Thoracic aorta (tissue), 2 donors: ENCODE measurements at places on chromosomes 13 and 19.
A peak's percentile ranks its signal among the peaks of the same experiment; 100 is the strongest.

- DNase-seq, result no peak
These were observed 797.7 kb upstream of the ARGLU1 start for GRCh38 chr13:107365466-107366215.

GRCh38 chr19:3057275-3057714 is 5.0 kb downstream of the TLE5 start:
- DNase-seq, result peak; percentile 51

GRCh38 chr13:27794921-27795717 is 2.8 kb downstream of the GSX1 start:
- no peak for DNase-seq

DNA sequence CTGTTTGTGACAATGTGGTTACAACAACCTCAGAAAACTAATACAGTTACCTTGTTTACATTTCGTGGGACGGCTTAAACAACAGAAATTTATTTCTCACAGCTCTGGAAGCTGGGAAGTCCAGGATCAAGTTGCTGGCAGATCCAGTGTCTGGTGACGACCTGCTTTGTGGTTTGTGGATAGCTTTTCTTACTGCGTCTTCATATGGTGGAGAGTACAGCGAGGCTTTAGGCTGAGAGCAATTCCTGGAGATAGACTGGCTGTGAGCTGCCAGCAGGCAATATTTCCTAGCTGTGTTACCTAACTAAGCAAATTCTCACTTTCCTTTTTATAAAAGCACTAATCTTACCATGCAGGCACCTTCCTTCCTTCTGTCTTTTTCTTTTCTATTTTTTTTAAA is 1203.5 kb upstream of the PRR20A start:
- DNase-seq, result no peak

DNA sequence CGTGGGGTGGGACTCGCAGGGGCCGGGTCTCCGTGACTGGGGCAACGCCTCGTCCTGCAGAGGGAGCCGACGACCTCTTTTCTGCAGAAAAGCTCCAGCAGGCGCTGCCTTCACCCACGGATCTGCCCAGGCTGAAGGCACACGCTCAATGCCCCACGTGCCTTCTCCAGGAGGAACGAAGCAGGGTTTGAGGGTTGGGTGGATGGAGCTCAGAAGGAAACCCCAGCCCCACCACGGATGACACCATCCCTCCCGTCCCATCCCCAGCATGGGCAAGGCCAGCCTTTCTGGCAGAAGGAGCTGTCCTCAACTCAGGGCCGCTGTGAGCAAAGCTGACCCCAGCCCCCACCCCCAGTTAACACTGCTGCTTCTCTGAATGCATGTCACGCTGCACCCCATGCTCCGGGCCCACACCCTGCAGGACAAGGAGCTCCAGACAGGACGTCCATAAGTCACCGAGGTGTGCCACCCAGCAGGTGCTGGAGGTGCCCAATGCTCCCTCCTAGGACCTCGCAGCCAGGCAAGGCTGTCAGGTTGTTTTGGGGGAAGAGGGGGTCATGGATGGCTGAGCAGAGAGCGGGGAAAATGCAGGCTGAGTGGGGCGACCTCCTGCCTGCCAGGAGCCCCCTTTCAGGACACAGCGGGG is 7.4 kb downstream of the C19orf25 start:
- DNase-seq, result no peak

GRCh38 chr13:80145171-80145690 is 195.7 kb downstream of the SPRY2 start:
- DNase-seq, result no peak
